AG04450 (cell line): ENCODE measurements at places on chromosomes 13 and 19.

DNA sequence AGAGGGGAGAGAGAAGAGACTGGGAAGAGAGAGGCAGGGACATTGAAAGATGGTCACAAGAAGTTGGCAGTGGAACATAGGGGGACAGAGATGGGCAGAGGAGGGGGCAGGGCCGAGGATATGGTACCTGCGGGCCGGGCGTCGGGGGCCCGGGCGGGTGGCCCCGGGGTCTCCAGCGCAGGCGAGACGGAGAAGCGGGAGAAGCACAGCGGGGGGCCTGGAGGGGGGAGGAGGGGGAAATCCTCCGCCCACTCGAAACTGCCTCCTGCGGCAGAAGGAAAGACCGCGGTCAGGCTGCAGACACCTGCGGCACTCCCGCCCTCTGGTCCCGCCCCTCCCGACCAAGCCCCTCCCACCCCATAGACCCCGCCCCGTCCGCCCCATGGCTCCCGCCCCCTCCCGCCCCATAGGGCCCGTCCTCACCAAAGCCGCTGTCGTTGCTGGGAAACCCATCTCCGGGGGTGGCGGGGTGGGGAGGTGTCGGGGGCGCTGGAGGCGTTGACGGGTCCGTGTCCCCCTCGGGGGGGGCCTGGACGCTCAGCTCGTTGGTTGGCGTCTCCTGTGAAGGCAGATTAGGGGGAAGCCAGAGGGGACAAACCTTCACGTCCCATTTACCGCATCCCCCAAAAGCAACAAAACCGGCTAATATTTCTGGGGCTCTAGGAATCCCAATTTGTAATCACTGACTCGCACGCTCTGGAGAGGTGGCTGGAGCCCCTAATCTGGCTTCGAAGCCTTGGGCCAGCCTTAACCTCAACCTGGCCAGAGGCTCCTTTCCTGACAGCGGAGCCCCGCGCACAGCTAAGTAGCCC lies 20.4 kb downstream of the LMTK3 start:
- DNase-seq: no peak

DNA sequence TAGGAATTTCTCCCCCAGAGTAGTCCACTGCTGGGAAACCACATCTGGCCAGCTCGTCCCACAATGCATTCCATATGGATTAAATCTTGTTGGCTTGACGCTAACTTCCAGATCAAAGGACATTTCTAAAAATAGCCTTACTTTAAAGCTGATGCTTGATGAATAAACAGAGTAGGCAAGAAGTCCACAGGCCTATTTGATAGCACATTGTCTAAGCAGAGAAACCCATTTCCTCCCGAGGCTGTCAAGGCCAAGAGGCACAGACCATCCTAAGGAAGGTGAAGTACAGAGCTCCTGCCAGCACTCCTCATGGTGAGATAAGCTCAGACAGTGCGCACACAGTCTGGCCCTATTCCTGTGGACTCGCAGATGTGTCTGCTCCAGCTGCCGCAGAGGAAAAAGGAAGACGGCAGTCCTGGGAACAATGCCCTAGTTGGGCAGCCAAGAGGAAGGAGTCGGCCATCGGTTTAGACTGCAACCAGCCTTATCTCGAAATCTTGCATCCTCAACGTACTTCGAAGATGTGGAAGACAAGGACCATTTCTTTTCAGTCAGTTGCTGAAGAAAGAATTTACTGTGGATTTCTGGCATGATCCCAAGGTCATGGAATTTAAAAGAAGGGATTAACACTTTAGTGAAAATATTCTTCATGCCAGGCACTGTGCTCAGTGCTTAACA lies 156.8 kb downstream of the RGCC start:
- peak; percentile 90 for DNase-seq

GRCh38 chr19:18280247-18281081 lies 958 bp downstream of the JUND start:
- DNase-seq: no peak

GRCh38 chr19:18494267-18494607 lies 27.6 kb downstream of the ELL start:
- DNase-seq: no peak

DNA sequence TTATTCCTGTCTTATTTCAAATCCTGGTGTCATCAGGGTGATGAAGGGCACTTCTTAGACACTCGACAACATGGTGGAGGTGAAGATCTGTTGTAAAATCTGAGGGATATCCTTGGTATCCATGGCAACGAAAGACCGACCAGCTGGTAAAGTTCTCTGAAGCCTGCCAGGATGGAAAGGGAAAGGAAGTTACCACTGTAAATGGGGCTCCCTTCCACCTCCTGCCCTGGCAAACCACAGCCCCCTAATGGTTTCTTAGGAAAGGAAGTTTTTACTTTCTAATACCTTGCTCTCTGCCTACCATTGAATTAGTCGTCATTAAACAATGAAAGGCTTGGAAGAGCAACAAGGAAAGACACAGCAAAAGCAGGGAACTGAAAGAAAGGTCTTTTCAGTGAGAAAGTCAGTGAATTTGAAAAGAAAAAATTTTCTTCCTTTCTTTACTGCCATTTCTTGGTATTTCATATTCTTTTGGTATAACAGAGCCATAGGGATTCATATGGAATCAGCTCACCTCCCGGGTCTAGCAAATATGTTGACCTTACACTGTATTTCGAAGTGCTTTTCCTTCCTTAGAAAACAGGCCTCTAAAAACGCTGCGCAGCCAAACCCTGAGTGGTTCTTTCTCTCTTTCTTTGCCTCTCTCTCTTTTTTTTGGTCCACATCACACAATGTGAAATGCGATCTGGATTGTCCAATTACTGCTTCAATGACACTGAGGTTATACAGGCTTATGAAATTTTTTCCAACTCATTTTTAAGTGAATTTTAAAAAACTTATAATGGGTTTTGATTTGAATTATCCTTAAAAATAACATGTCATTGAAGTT lies 111.0 kb downstream of the RGCC start:
- DNase-seq: no peak

- no peak for DNase-seq
Observed at GRCh38 chr13:23703246-23703860, 133.1 kb downstream of the TNFRSF19 start.

- no peak for DNase-seq
Observed at GRCh38 chr13:101522607-101523006, 70.1 kb downstream of the ITGBL1 start.

DNA sequence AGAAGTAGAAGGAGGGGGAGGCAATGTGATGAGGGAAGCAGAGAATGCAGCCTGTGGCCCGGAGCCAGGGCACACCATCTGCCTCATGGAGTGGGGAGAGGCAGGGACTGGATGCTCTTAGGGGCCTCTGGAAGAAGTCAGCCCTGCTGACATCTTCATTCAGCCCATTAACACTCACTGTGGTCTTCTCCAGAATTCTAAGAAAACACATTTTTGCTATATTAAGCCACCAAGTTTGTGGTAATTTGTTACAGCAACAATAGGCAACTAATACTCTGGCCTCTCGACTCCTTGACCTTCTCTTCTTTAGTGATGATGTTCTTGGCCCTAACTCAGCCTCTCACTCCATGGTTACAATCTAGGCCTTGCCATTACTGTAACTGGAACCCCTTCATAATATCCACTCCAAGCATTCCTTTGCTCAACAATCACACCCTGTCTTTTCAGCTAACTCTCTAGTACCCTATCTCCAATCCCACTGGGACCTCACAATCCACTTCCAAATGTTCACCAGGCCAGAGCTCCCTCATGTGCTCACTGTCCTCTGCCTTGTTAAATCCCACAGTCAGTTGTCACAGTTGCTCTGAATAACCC lies 98.5 kb downstream of the MIPEP start:
- no peak for DNase-seq

GRCh38 chr13:50527612-50528509 lies 315.6 kb downstream of the DLEU7 start:
- DNase-seq: no peak

- no peak for DNase-seq
Observed at GRCh38 chr19:46603195-46603637, 2.1 kb downstream of the CALM3 start.

GRCh38 chr13:57633141-57633949 lies 1.8 kb downstream of the PCDH17 start:
- DNase-seq: no peak

DNA sequence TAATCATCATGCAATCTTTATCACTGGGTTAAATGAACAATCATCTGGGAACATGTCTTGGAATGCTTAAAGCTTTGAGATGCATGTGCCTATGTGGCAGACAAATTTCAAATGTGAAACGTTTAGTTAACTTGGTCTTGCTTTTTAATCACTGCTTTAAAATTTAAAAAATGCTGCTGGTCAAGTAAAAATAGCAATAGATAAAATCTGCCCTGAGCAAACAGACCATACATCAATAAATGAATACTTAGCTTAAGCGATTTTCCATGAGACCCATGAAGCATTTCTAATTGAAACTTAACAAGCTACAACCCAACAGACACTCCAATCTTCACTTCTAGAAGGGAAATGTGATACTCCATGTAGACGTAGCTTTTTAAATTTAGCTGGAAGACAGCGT lies 1.9 kb upstream of the KL start:
- no peak for DNase-seq

- DNase-seq: no peak
Observed at GRCh38 chr13:20073775-20074174, 87.1 kb downstream of the GJA3 start.

DNA sequence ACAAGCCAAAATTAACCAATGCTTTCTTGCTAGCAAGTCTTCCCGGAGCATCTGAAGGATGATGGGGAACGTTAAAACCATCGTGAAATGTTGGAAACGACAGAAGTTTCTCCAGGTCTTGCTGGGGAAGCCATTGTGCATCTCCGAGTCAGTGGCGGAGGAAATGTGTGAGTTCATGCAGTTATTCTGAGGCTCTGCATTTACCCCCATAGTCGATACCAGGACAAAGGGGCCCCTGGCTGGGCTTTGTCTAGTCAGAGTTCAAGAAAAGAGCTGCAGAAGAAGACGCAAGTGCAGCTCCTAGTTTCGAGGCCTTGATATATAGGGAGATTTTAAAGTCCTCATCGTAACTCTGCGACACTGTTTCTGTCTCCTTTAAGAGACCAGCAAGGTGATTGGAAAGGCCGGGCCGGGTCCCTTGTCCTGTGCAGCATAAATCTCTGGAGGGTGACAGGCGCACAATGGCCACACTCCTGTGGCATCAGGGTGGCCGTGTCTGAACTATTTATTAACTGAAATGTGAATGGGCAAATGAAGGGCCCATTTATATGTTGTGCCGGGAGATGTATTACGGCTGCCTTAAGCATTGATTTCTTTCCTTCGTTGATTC lies 172.0 kb downstream of the TEX29 start:
- DNase-seq: no peak

GRCh38 chr13:110517505-110518225 lies 43.9 kb downstream of the RAB20 start:
- DNase-seq: no peak

DNA sequence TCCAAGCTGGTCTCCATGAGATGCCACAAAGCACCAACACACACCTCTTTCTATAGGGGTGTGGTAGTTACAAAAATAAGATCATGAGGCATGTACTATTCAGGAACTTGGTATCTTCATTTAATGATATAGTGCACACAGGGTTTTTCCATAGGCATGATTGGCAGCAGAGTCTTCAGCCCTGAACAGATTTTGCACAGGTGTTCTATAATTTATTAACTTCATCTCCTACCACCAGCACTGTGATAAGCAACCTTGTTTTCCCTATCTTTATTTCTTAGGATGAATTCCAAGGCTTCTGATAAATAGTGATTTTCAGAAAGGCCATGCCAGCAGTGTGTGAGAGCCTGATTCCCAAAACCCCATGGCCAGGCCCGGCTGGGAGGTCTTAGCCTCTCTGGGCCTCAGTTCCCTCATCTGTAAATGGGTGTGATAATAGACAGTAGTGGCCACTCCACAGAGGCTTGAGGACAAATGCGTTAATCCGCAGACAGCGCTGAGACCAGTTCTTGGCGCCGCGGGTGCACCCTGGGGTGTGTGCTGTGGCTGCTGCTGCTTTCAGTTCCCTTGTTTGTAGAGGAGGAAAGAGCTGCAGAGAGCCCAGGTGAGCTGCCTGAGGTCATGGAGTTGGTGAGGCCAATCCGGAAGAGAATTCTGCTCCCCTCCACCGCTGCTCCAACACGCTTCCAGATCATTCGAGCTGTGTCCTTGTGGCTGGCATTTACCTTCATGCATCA lies 33.1 kb downstream of the DHRS12 start:
- no peak for DNase-seq

DNA sequence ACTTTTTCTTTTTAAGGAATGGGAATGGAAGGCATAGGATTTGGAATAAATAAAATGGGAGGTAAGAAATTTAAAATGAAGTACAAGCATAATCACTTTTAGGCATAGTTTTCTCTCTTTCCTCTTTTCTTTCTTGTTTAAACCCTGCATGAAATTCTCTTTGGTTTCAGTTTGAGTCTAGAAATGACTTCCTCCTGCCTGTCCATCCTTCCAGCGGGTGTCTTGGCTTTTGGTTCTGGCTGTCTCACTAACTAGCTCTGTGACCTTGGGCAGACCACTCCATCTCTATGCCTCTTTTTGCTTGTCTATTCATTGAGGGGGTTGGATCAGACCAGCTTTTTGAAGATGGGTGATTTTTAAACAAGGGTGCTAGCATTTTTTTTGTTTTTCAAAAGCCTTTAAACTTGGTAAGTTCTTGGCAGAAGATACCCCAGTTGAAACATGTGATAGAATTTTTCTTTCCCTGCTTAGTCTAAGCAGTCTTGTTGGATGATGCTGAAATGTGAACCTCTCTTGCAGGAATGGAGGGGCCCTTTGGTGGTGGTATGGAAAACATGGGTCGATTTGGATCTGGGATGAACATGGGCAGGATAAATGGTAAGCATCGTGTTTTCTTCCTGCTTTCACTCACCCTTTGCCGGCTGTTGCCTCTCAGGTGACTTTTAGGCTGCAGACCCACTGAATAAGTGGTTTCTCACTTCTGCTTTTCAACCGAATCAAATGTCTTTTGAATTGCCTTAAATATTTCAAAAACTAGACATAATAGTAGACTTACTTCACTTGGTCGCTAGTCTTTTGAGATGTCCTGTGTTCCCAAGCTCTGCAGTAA lies 28.6 kb downstream of the PRAM1 start:
- no peak for DNase-seq

- DNase-seq: no peak
Observed at GRCh38 chr13:63156816-63157215, 1741.2 kb upstream of the PCDH20 start.

DNA sequence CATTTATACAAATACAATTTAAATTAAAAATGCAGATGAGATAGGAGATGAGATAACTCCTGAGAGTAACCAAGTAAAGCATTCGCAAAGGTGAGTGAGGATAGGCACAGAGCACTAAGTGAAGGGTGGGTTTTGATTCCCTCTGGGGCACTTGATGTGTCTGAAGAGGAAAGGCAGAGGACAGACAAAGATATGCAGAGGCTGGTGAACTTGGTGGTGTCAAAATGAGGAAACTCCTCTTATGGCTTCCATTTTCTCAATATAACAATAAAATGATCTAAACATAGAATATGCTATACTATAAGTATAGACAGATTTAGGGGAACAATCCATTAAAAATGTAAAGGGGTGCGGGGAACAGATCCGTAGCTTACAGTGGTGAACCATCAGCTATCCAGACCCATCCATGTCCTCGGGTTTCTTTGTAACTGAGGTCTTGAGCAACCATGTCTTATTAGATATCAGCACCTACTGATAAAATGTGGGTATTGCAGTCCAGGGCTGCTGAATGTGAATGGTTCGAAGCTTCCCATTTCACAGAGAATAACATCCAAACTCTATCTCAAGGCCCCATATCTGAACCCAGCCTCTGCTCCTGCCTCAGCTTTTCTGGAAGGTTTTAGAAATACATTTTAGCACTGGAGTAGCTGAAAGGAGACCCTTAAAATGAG lies 73.9 kb upstream of the SLC10A2 start:
- DNase-seq: no peak
